SK-N-DZ (cell line): ENCODE measurements at places on chromosomes 2 and 18.

DNA sequence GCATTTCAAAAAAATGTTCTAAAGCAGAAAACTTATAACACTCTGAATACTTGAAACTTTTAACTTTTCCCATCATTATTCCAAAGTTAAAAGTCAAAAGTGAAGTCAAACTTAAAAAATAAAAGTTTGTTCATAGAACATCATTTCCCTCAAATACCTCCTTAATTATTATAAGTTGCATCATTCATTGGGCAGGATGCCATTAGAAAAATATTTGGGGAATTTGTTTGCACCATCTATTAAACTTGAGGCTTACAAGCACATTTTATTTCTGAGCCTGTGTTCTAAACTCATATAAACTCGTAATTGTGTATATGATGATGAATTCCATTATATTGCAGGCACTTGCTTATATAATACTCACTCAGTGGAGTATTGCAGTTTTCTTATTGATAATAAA is 588.0 kb upstream of the NRXN1 start:
- no peak for DNase-seq

GRCh38 chr18:3960977-3961376 is 494.1 kb downstream of the DLGAP1 start:
- no peak for DNase-seq

GRCh38 chr2:114400890-114401289 is 41.6 kb upstream of the DPP10 start:
- no peak for DNase-seq

GRCh38 chr2:170812710-170813600 is 3.7 kb upstream of the GAD1 start:
- DNase-seq, result peak; percentile 73

DNA sequence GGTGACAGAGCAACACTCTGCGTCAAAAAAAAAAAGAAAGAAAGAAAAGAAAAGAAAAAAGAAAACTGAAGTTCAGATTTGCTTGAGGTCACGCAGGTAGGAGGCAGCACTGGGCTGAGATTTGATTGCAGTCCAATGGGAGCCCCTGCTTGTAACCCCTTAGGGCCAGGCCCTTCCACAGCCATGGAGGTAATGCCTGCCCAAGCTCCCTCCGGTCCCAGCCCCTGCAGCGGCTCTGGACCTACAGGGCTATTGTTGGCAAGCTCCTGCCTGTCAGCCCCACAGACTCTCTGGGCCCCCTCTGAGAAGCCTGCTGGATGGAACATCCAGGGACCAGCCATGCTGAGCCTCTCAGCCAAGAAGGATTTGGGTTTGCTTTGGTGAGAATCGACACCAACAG is 12.2 kb downstream of the ZFP36L2 start:
- DNase-seq, result no peak

GRCh38 chr18:62434798-62435197 is 88.0 kb upstream of the ZCCHC2 start:
- no peak for DNase-seq

- DNase-seq, result no peak
These were observed 11.9 kb downstream of the ELP2 start for GRCh38 chr18:36141576-36141975.

DNA sequence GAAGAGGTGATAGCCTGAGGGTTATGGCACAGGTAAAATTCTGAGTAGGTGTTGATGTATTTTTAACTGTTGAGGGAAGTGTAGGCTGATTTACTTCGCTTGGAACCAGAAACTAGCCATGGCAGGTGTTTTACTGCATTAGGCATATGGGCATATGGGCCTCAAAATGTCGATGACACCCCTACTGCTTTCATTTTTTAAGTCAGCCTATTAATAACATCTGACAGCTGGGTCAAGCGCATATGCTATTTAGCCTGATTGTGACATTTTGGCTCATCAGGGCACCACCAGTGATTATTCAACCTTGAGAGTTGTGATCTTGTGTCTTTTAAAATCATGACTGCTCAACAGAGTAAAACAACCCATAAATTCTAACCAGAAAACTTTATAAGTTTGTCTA is 1396.9 kb upstream of the NXPH2 start:
- no peak for DNase-seq
